ENCODE measurements at places on chromosomes 5 and 9.
A peak's percentile ranks its signal among the peaks of the same experiment; 100 is the strongest.

GRCh38 chr9:88567870-88568269 lies 32.9 kb downstream of the NXNL2 start:
- no peak for DNase-seq

GRCh38 chr9:8732367-8733075 lies 932.9 kb upstream of the DMAC1 start:
- DNase-seq = no peak

DNA sequence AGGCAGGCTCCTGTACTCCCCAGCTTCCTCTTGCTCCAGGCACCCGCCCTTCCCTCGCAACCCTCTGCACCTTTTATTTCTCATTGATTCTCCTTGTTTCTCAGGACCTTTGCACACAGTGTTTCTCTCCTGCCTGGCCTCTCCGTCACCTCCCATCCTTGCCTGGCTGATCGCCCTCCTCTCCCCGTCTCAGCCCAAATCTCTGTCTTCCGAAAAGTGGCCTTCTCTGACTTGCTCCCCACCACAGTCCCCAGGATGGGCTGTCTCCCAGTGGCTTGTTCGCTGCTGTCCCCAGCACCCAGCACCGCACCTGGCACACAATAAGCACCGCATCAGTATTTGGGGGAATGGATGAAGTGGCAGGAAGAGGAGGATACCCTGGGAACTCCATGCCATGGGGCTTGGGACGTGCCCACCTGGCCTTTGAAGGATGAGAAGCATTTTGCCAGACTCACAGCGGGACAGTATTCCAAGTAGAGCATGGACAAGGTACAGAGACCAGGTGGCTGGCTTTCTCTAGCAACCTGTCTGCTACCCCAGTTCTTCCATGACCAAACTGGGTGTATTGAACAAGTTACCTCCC lies 62.5 kb downstream of the LMX1B start:
- no peak for DNase-seq

- DNase-seq = no peak
Observed at GRCh38 chr5:4050203-4050602, 454.6 kb downstream of the IRX1 start.

DNA sequence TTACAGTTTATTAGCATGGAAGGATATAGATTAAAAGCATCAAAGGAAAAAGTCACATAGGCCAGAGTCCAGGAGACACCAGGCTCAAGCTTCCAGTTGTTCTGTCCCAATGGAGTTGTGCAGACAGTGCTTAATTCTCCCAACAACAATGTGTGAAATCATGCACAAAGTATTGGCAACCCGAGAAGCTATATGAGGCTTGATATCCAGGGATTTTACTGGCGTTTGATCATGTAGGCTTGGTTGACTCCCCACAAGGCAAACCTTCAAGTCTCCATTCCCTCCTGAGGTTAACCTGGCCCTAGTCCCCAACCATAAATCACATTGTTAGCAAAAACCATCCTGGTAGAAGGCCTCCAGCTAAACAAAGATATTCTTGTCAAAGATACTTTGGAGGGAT lies 141.5 kb downstream of the ADAMTS19 start:
- no peak for DNase-seq

DNA sequence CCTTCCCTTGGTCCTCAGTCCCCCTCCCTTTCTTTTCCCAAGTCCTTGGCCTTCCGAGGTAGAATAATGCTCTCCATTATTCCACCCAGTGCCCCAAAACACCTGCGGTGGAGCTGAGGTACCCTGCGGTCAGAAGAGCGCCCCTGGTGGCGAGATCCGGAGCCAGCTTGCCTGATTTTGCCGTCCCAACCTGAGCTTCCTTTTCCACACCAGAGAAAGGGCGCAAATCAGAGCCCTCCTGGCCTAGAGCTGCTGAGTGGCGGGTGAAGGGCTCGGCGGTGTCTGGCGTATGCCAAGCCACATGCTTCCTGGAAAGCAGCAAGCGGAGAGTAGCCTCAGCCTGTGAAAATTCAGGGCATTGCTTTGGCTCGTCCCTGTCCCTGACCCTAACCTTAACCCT lies 21.1 kb upstream of the CARTPT start:
- DNase-seq = no peak

GRCh38 chr9:110604171-110604601 lies 24.6 kb upstream of the SVEP1 start:
- DNase-seq = no peak

DNA sequence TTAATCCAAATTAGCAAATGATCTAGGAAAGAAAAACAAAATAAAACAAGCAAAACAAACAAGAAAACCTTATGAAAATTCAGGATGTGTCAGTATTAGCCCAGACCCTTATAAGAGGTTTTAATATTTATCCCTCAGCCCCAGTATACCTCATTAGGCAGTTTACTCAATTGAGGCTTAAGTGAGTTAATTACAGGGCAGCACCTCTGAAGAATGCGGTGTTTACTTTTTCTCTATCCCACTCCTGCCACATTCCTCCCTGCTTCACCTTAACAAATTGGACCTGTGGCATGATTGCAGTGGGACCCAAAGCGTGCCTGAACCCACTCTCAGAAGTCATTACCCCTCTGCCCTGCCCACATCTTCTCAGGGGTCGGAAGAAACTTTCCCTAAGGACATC lies 67.1 kb downstream of the SIL1 start:
- DNase-seq = no peak

- peak; percentile 65 for DNase-seq
Observed at GRCh38 chr9:136619742-136620440, 42.8 kb upstream of the EGFL7 start.

DNA sequence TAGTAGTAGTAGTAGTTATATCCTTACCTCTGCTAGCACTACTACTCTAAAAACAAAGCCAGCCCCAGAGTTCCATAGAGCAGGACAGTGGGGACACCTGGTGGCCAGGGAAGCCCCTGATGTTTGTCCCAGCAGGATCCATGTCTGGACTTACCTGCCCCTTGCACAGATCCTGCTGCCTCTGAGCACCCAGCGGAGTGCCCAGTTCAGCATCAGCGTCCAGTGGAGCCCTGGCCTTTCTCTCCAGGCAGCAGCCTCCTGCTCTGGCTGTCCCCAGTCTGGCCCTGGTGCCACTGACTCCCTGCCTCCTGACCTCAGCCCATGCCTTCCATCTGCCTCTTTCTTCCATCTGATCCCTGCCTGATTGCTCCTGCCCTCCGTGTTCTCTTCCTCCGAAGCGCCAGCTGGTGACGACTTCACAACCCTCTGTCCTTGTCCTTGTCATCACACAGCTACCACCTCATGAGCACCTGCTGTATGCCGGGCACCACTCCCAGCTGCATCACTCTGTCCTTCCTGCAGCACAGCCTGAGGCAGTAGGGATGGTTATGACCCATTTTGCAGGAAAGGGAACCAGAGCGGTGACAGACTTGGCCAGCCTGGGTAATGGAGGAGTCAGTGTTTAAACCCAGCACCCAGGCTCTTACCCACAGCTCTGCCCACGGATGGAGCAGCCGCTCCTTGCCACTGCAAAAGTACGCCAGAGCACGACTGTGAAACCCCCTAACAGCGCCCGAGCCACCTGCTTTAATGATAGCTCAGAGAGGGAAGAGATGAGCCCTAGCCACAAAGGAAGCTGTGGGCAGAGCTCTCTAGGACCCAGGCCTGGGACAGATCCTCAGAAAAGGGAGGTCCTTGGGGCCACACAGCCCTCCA lies 11.5 kb downstream of the SARDH start:
- no peak for DNase-seq

GRCh38 chr5:176736931-176737745 lies 73.2 kb upstream of the UNC5A start:
- no peak for DNase-seq

- DNase-seq = no peak
Observed at GRCh38 chr5:100855295-100855694, 47.8 kb downstream of the ST8SIA4 start.

DNA sequence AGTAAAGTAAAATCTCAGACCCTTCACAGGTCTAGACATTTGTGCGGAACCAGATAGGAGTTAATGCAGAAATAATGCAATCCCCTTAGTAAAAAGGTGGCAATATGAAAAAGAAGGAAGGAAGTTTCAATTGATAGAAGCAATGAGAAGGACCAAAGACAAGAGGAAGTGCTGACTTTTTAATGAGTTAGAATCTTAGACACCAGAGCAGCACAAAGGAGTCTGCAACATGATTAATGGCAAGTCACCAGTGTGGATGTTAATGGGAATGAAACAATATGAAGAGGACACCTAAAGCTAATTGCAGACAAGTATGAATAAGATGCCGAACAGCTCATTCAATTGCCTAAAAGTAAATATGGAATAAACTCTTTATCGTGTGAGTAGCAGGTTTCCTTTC lies 50.9 kb downstream of the MEGF9 start:
- DNase-seq = no peak
